ENCODE measurements at places on chromosomes 2 and 18. TPM values are rescaled to one million over a fixed set of nuclear protein-coding genes. Genes with fewer than 3 reads are reported as not detected.

PPM1B gene
- polyA plus RNA-seq: 9.5 TPM

DNA sequence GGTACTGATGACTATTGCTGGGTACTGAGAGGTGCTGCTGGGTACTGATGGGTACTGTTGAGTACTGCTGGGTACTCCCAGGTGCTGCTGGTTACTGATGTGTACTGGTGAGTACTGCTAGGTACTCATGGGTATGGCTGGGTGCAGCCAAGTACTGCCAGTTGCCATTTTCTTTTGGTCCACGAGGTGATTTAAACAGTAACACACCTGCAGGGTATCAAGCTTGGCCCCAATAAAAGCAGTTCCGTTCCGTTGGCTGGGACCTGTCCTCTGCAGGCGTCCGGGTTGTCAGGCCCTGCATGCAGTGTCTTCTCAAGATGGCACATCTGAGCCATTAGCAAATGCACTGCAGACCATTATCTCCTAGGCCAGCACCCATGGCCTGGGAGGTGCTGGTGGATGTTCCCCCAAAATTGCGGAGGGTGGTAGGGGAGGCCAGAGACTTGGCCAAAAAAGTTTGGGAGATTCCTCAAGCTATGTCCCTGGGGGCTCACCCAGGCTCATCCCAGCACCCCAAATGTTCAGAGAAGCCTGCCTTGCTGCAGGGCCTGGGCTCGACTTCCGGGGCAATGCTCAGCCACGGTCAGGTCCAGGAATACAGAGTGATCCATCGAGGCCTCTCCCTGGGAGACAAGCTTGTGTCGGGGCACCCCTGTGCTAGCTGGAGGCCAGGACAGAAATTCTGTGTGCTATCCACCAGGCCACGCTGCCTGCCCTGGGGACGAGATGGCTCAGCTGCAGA is 165.2 kb downstream of the TWIST2 start:
- no peaks in the 10 kb centered on the region for H3K27me3 ChIP-seq
- DNase-seq: no peak
- H3K4me1 ChIP-seq: no peaks in the 10 kb centered on the region
- no peaks in the 10 kb centered on the region for H3K36me3 ChIP-seq

IL1R2 gene
- 6.2 TPM for polyA plus RNA-seq

ERMN gene
- 0.19 TPM for polyA plus RNA-seq

DNA sequence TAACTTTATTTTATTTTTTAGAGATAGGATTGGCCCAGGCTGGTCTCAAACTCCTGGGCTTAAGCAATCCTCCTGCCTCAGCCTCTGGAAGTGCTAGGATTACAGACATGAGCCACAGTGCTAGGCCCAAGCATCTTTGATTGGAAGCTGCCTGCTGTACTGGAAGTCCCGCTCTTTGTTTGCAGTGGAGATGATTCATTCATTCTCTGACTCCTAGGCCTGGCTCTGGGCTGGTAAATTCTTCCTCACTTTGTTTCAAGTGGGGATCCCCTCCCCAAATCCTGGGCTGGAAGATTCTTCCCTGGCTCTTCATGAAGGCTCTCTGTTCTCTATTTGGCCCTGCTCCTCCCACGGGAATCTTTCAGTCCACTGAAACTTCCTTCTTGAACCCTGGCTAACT is 81.9 kb downstream of the NEURL3 start:
- no peak for DNase-seq
- no peaks in the 10 kb centered on the region for H3K36me3 ChIP-seq
- no peak overlapping the region for H3K4me3 ChIP-seq
- no peaks in the 10 kb centered on the region for H3K4me1 ChIP-seq

- no peaks in the 10 kb centered on the region for H3K27me3 ChIP-seq
- no peaks in the 10 kb centered on the region for H3K36me3 ChIP-seq
- no peak for DNase-seq
- peaks cover 26% of the 10 kb centered on the region for H3K4me1 ChIP-seq
These were observed 262.0 kb downstream of the AFF3 start for GRCh38 chr2:99880148-99880963.

- no peak for DNase-seq
- H3K27ac ChIP-seq: no peak overlapping the region
- H3K4me3 ChIP-seq: no peak overlapping the region
These were observed 1366.1 kb upstream of the CELF4 start for GRCh38 chr18:38931754-38932050.

NT5DC4 gene
- polyA plus RNA-seq: 2.2 TPM

IL36G gene
- not detected for polyA plus RNA-seq

DNA sequence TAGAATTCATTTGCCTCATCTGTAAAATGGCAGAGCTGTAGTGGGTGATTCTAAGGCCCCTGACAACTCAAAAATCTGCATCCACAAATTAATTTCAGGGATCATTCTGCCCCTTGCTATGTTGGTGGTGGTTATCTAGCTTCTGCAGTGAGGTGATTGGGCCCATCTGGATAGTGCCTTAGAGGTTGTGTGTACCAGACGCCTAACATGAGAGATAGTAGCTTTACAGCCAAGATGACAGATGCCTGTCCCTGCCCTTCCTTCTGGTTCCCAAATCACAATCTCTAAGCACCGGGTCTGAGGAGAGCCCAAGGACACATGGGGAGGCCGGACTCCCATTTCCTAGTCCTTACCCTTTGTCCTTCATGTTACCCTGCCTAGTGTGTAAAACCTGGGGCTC is 51.1 kb upstream of the TNP1 start:
- H3K27ac ChIP-seq: no peak overlapping the region
- no peaks in the 10 kb centered on the region for H3K4me1 ChIP-seq
- H3K36me3 ChIP-seq: no peaks in the 10 kb centered on the region
- no peak for DNase-seq
- no peak overlapping the region for H3K4me3 ChIP-seq
- H3K27me3 ChIP-seq: no peaks in the 10 kb centered on the region

- H3K27ac ChIP-seq: no peak overlapping the region
- DNase-seq: no peak
- no peaks in the 10 kb centered on the region for H3K4me1 ChIP-seq
- H3K36me3 ChIP-seq: peaks cover 53% of the 10 kb centered on the region
These were observed 140.0 kb downstream of the BAZ2B start for GRCh38 chr2:159476329-159476728.

DNA sequence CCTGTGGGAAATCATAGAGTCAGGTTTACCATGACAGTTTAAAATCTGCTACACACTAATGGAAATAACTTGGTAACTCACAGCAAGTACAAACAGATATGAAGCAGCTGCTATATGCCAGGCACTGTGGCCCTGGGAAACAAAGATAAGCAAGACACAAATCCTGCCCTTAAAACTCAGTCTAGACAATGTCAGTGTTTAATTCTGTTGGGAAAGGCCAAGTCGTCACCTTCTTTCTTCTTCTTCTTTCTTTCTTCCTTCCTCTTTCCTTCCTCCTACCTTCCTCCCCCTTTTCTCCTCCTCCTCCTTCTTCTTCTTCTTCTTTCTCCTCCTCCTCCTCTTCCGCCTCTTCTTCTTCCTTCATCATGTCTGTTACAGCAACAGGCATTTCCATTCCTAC is 26.8 kb downstream of the PLEK start:
- H3K27me3 ChIP-seq: no peaks in the 10 kb centered on the region
- H3K36me3 ChIP-seq: peaks cover 91% of the 10 kb centered on the region

XIRP2 gene
- not detected for polyA plus RNA-seq

GRCh38 chr2:52931660-52932059 is 835.9 kb upstream of the CHAC2 start:
- no peaks in the 10 kb centered on the region for H3K27me3 ChIP-seq
- H3K4me3 ChIP-seq: no peak overlapping the region
- no peaks in the 10 kb centered on the region for H3K4me1 ChIP-seq

MGAT4A gene
- polyA plus RNA-seq: 35.1 TPM

IL36A gene
- polyA plus RNA-seq: not detected
